NCI-H2081 treated with DMSO at 0.1 percent for 48 hours (cell line): ENCODE measurements at places on chromosomes 2 and 18.

DNA sequence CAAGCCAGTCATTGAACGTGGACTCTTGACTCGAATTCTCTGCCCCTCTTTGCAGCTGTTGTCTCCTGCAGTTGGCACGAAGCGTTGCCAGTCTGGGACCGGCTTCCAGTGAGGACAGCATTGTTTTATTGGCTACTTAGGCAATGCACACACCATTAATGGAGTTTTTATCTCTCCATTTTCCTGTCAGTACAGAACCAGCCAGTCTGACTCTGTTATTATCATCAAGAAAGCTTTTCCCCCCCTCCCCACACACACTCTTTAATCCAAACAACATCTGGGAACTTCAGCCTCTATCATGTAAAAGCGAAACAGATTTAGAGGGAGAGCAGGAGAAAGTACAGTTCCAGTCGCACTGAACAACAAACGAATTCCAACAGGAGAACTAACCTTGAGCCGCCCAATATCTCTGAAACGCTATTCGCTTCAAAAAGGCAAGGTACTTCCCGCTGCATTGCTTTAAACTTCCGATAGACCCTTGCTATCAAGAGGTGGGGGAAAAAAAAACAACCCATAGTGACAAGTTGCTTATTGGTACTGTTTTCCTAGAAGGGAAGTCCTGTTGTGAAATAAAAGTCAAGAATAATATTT is 38.2 kb downstream of the ACVR1 start:
- no peak for DNase-seq

DNA sequence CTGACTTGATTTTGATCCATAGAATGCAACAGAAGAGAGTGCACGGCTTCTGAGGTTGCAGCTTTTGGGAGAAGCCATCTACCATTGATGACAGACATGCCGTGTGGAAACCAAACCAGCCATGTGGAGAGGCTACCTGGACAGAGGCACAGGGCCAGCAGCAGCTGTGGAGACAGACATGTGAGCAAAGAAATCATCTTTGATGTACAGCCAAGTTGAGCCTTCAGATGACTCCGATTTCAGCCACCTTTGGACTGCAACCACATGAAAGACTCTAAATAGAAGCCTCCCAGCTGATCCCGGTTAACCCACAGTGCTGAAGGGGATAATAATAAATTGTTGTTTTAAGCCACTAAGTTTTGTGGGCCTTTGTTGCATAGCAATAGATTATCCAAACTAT is 54.2 kb downstream of the TSN start:
- no peak for DNase-seq

DNA sequence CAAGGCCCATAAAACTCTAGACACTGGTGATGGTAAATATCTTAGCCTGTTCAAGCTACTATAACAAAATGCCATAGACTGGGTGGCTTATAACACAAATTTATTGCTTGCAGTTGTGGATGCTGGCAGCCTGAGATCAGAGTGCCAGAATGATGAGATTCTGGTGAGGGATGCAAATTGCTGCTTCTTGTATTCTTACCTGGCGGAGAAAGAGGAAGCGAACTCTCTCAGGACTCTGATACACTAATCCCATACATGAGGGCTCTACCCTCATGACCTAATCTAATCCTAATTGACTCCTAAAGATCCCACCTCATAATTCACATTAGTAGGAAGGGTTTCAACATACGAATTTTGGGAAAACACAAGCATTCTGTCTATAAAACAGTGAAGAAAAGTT is 4.6 kb upstream of the IER3IP1 start:
- no peak for DNase-seq

DNA sequence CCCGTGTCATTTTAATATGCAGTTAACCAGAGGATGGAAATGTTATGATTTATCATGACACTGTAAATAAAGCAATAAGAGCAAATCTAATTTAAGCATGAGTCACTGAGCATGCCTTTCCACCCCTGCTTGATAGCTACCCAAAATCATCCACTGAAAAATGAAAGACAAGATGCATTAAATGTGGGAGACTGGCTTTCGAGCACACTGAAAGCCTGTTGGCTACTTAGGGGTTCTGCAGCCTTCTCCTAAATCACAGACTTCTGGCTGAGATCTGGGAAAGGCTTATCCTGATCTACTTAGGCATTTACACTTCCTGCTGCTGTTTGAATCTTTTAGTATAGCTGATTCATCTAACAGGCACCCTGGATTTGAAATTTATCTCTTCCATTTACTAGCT is 778.3 kb upstream of the CDH7 start:
- no peak for DNase-seq

- no peak for DNase-seq
Measured at GRCh38 chr18:33812186-33812585, 234.2 kb downstream of the ASXL3 start.

- no peak for DNase-seq
Measured at GRCh38 chr2:156196031-156196430, 136.5 kb downstream of the NR4A2 start.

DNA sequence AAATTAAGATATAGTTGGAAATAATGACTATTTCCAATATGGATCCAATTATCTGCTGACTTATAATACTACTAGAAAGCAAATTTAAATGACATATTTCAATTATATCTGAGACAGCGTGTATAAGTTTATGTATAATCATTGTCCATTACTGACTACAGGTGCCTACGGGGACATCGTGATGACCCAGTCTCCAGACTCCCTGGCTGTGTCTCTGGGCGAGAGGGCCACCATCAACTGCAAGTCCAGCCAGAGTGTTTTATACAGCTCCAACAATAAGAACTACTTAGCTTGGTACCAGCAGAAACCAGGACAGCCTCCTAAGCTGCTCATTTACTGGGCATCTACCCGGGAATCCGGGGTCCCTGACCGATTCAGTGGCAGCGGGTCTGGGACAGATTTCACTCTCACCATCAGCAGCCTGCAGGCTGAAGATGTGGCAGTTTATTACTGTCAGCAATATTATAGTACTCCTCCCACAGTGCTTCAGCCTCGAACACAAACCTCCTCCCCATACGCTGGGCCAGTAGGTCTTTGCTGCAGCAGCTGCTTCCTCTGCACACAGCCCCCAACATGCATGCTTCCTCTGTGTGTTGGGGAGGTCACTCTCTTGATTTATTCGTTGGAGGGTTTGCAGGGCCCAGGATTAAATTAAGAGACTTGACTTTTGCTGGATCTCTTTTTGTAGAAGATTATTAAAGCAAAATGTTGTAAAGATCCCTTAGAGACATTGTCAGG is 194.4 kb downstream of the RPIA start:
- DNase-seq, result no peak

DNA sequence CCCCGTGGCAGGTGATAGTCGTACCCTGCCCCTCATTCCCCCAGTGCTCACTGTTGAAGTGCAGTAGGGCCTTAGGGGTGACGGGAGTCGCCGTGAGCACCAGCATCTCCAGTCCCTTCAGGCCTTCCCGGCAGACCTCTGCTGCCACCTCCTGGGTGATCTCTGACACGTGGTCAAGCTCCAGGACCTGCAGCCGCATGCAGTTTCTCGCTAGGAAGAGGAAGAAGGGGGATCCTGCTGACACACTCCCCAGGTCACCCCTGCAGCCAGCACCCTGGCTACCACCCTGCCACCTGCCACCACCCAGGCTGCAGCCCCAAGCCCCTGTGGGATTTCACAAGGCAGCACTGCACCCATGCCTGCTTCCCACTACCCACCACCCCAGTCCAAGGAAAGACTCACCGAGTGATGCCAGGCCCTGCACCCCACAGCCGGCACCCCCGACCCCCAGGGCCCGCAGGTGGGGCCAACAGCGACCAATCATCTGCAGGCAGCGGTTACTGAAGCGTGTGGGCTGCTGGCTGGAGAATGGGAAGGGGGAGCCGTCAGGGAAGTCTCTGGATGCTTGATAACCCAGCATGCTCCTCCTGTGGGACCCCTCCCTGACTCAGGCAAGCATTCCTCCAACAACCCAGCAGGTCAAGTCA is 23.8 kb downstream of the FBXO41 start:
- DNase-seq, result no peak

GRCh38 chr2:165203689-165204559 is at the start of gene SCN3A:
SCN3A (minus strand) TSS chr2:165204050; CDS start chr2:165176394, 27,656 bp downstream.
- DNase-seq, result peak; percentile 88

DNA sequence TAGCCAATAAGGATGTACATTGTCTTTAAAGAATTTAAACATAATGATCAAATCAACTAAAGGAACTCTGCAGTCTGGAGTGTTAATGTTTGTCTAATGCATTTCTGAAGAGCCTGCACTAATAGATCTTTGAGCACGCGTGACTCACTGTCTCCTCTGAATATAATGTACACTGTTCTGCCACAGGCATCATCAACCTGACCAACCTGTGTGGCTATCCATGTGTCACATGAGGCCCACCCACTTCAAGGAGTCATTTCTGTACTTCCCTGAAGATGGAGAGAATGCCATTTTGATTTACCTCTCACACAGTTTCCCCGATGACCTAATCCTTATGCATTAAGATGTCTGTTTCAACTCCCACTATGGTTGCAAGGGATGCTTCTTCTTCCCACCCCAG is 434.0 kb upstream of the SPHKAP start:
- no peak for DNase-seq

DNA sequence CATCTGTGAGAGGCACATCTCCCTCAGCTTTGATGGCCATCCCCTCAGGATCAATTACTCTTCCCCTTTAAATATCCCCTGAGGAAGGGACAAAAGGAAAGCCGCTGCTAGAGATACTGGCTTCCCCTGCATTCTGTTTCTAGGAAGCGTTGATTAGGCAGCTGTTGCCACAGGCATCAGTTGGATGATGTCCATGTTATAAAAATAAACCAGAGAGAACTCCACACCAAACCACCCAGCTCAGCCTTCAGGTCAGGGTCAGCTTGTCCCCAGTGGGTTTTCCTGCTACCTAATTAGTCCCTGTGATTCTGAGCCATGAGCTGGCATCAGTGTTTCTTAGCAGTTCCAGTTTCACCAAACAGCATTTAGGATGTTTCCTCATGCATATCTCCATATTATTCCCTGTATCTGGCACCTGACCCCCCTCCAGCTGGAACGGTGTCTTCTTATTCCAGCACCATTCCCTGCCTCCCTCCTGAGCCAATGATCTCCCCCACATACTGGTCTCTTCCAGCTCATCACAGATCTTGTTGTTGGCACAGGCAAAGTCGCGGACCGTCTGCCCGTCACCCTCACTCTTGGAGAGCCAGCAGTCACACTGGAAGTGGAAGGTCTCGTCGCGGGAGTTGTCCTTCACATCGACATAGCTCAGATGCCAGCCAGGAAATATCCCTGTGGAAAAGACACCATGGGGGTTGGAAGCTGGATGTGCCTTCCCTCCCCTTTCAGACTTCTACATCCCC is 168.4 kb downstream of the LOXHD1 start:
- no peak for DNase-seq

DNA sequence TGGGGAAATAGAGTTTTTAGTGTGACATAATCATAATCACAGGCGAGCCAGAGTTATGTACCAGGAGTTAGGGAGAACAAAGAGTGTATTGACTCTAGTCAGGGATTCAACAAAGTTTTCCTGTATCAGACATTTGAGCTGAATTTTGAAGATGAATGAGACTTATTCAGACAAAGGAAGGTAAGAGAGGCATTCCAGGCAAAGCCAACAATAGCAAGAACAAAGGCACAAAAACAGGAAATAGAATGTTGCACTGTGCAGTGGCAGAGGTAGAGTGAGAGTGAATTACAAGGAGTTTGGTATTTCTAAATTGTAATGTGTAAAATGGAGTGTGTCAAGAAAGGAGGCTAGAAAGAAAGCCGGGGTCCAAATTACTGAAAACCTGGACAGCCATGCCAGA is 156.2 kb downstream of the CCDC148 start:
- DNase-seq, result no peak

- DNase-seq, result no peak
Measured at GRCh38 chr2:217703102-217703501, 299.7 kb downstream of the TNS1 start.

DNA sequence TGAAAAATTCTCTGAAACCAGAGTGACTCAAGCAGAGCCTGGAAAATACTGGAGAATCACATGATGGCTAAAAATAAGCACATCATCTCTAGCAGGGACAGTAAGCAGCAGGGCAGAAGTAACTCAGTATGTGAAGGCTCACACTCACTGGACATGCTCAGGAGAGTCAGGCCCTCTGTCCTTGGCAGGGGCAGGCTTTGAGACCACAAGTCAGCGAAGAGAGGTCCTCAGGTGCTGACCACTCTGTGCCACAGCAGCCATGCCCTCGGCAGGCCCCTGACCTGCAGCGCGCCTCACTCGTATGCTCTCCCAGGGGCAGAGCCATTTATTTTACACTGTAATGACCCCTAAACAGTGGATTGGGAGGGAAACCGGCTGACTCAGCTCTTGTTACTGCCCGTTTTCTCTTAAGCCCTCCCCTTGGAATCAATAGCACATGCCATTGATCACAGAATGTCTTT is 76.8 kb downstream of the MAPRE2 start:
- no peak for DNase-seq

DNA sequence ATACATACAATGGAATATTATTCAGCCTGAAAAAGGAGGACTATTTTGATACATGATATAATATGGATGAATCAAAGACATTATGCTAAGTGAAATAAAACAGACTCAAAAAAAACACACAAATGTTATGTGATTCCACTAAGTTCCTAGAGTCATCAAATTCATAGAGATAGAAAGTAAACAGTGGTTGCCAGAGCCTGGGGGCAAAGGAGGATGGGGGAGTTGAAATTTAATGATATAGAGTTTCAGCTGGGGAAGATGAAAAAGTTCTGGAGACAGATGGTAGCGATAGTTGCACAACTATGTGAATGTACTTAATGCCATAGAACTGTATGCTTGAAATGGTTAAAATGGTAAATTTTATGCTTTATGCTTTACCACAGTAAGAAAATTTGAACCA is 119.7 kb downstream of the METTL4 start:
- DNase-seq, result no peak

DNA sequence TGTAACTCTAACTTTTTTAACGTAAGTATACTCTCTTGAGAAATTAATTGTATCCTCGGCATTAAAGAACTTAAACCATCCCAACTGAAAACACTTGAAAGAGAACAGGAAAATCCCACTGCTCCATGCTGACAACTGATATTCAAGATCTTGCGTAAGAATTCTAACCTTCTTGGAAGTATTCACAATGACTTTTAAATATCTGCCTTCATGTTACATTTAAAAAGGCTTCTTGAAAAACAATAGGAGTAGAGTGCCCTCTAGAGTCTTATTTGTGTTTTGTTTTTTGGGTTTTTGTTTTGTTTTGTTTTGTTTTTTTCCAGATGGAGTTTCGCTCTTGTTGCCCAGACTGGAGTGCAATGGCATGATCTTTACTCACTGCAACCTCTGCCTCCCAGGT is 65.4 kb upstream of the DNAJC10 start:
- no peak for DNase-seq
